ENCODE measurements at places on chromosomes 4 and X. TPM values are rescaled to one million over a fixed set of nuclear protein-coding genes. Genes with fewer than 3 reads are reported as not detected.

FOXR2 gene
- total RNA-seq, result not detected

FGA gene
- total RNA-seq, result not detected

CXorf49 gene
- not detected for total RNA-seq

TDO2 gene
- total RNA-seq, result 0.83 TPM

UGT2A3 gene
- not detected for total RNA-seq

MAGEC2 gene
- total RNA-seq, result not detected

SORCS2 gene
- 20.7 TPM for total RNA-seq

TLR3 gene
- total RNA-seq, result 10.3 TPM

PAGE2B gene
- total RNA-seq, result not detected

OCIAD2 gene
- total RNA-seq, result 133 TPM

All from PC-9 (cell line).